ENCODE measurements at places on chromosomes 2 and 18.

DNA sequence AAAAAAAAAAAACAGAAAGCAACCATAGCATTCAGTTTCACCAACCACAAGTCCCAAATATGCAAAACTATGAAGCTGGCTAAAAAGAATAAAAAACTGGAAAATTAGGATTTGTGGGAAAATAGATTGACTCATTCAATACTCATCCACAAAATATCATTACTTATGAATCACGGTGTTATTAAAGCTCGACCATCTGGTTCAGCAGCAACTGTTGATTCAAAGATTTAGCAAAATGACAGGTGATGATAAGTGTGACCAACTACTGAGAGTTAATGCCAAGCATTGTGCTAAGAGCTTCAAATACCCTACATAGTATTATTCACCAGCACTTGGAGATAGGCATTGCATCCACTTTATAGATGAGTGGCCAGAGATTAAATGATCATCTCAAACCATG lies 26.2 kb upstream of the XDH start:
- no peak for DNase-seq

DNA sequence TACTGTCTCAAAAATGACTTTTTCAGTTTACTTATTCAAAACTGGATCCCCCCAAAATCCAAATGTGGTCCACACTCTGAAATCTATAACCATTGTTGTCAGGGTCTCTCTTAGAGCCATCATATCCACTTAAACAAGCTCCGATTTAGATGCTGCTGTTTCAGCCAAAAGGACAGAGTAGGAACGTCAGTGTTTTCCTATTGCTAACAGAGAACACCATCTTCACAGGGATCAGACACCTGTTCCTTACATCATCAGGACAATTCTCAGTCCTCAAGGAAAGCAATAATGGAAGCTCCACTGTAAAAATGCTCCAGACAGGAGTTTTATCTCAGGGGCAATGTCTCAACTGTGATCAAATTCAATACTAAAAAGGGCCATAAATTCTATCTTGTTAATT lies 155.4 kb downstream of the STK39 start:
- DNase-seq, result no peak

DNA sequence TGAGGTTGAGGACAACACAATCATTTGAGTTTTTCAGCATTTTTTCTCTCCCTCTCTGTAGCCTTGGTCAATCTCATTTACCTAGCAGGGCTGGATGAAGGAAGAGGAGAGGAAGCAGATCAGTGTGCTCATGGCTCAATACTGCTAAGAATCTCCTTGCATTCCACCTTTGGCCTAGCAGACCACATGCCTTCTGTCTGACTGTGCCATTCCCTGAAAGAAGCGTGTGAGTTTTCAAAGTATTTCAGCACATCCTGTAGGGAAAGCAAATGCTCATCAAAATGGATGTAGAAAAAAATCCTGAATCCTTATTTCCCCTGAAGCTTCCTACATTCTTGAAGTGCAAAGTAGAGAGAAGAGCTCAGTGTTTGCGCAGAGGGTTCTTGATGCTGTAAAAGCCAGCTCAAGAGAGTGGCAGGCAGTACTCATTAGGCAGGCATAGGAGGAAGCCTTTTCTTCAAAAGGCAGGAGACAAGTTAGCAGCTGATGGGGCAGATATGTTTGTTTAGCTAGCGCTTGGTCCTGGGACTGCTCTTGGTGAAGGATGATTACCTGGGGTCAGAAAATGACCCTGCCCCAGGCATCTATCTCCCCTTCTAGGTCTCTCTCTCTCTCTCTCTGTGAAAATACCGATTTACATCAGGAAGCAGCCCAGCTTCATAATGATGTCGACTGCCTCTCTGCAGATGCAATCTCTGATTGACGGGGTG lies 14.4 kb upstream of the PIK3C3 start:
- DNase-seq, result no peak

DNA sequence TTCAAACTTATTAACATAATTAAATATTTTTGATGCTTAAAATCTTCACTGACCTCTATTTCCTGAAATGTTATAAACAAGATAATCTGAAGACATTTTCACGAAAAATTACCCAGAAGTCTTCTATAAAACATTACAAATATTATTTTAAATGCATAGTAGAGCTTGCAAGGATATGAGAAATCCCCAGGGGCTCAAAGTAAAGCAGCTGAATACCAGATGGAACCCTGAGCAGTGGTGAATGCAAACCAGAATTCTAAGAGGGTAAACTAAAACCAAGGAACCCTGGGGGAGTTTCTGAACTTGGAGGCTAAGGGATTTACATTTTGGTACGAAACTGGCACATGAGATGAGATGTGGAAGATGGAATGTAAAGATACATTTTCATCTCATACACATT lies 83.6 kb downstream of the FSHR start:
- DNase-seq, result no peak

- no peak for DNase-seq
These were observed 167.4 kb upstream of the RAB6C start for GRCh38 chr2:129812071-129812470.

DNA sequence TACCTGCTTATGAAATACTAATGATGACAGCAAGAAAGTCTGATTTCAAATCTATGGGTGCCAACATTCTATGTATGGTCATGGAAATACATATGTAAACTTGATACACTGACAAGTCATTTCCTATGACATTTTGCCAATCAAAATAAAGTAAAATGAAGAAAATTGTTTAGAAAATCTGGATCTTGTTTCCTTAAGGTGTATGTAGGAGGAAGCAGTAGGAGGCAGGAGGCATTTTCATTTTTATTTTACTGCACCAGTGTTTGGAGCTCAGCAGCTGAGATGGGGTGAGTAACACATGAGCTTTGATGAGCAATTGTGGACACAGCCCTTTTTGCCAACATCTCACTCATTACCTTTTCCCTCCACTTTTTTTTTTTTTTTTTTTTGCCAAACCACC lies 167.0 kb downstream of the AFF3 start:
- DNase-seq, result no peak

- no peak for DNase-seq
These were observed 56.8 kb upstream of the MGAT4A start for GRCh38 chr2:98787700-98788099.

DNA sequence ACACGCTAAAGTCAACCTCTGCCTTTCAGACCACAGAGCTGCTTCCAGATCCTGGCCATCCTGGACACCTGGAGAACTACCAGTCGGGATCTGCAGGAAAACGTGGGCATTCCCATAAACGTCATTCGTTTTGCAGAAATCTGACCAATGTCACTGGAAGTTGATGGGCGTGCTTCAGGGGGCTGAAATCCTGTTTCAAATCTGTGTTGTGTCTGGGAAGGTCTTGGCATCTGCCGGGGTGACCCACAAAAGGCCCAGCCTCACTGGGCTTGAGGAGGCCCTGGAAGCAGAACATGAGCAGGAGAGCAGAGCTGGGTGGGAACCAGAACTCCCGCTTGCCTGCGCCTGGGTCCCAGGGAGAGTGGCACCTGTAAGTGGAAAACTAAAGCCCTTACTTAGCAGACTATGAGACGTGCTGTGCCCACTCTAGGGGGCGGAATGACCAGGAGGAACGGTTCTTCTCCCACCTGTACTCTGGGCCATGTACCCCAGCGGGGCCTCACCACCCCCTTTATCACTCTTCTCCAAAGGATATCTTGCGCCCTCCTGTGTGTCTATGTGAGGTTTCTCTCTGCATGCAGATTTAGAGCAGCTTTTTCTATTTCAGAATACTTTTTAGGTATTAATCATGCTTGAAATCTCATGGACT lies 200.9 kb downstream of the FAM210A start:
- DNase-seq, result no peak

DNA sequence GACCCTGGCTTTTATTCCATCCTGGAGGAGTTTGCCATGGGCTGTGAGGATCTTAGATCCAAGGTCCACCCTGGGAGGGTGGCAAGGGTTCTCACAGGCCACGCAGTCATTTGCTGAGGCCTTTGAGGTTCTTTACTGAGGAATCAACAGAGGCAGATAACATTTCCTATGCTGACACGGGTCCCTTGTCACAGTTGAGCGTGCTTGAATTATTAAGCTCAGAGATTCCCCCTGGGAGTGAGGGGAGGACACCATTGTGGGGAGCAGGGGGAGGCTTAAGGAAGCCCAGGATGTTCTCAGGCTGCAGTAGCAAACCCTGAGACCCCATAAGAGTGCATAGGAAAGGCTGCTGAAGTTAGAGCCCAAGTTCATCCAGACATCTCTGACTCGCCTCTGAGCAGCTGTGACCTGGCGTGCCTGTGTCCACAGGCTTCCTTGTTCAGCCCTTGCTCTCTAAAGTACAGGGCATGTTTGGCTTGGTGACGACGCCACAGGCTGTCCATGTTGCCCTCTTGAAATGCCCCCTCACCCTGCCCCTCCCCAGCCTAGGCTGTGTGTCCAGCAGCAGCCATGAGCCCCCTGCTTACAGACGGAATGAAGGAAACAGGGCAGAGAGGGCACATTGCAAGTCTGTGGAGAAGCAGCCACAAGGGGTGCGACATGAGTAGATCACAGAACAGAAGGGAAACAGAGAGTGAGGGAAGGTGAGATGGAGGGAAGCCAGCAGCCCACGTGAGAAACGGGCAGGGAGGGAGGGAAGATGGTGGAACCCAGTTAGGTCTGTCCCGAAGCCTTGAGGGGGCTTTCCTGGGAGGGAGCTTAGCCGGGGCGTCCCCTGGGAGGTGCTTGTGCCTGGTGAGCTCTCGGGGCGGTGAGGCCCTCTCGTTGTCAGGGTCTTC lies 34.0 kb downstream of the NAPG start:
- no peak for DNase-seq

- no peak for DNase-seq
These were observed 456.3 kb downstream of the DLGAP1 start for GRCh38 chr18:3998698-3999333.

GRCh38 chr2:27972311-27972710 lies 81.8 kb downstream of the BABAM2 start:
- DNase-seq, result no peak

- no peak for DNase-seq
These were observed 174.5 kb downstream of the PTPRM start for GRCh38 chr18:7741640-7742039.

DNA sequence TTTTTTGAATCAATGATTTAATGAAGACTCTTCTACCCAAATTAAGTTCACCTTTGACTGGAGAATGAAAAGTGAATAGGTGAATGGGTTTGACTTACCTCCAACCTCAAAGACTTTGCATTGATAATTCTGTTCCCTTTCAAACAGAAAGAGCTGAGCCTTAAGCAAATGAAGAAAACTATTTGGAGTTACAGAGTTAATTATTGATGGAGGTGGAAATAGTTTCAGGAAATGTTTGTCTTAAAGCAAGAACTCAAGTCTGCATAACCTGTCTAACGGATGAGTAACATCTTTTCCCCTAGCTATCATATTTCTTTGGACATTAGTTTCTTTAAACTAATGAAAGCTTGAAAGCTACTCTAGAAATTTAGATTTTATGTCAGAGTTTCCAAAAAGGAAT lies 166.5 kb downstream of the CERS6 start:
- DNase-seq, result no peak

- DNase-seq, result no peak
These were observed 15.1 kb downstream of the TRAK2 start for GRCh38 chr2:201436141-201436540.

DNA sequence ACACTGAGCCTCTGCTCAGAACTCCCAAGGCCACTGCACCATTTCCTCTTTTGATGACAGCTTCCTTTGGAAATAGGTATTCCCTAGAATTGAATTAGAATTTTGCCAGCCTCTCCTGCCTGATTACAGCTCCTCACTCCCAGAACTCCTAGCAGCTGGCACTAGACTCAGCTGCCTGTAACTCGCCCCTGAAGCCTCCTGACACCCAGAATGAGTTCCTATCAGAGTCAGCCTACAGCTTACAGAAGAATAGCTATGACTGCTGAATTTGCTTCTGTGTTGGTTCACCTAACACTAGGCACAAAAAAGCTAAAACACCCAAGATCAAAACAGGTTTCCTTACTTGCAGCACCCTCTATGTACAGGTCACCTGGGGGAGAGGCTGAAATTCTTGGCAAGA lies 108.2 kb upstream of the PTPRM start:
- no peak for DNase-seq

DNA sequence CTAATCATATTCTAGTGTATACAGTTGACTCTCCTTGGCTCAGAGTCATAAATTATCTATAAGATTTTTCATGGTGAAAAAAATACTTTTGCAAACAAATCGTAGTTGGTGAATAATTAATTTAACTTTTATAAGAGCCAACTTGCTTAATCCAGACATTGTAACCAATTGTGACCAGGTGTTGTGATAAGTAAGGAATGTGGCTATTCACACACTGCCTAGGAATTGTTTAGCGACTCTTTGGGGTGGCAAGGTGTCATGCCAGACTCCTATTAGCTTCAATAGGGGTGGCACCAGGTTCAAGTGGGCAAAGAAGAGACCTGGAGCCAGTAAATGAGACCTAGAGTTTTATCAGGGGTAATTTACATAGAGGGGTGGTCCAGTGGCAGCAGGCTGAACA lies 344.7 kb upstream of the PKDCC start:
- DNase-seq, result no peak

DNA sequence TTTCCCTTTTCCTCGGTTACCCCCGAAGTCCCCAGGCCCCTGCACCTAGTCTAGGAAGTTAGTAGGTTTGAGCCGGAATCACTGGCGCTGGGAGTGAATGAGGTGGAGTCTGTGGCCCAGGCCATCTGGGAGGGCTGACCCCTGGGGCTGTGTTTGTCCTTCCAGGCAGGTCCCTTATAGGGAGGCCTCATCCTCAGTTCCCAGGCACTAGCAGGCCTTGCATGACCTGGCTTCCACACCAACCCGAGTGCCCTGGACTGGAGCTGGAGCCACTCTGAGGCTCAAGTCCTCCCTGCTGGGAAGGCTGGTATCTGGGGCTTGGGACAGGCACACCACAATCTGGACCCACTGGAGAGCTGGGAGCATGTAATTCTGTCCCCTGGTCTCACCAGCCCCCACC lies 111.0 kb downstream of the DYSF start:
- DNase-seq, result no peak

- no peak for DNase-seq
These were observed 40.6 kb downstream of the CFAP210 start for GRCh38 chr2:169653636-169654035.
